ENCODE measurements at places on chromosomes 6 and 20.

- no peak for DNase-seq
Measured at GRCh38 chr6:111602481-111603011, 3.1 kb downstream of the TRAF3IP2 start.

DNA sequence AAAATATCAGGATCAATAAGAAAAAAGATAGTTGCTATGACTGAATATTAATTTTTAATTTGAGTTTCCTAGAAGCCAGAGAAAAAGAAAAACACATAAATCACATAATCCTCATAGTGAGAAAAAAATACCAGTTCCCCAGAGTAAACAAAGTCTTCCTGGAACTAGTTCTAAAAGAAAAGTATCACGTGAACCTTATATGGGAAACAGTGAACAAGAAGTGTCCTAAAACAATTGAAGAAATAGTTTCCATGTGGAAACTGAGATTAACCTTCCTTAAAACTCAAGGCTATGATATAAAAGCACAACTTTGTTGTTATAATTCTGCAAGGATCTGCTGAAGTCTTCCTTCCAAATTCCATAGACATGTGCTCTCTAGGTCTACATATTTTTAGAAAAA, 50.6 kb downstream of the RCAN2 start:
- no peak for DNase-seq

DNA sequence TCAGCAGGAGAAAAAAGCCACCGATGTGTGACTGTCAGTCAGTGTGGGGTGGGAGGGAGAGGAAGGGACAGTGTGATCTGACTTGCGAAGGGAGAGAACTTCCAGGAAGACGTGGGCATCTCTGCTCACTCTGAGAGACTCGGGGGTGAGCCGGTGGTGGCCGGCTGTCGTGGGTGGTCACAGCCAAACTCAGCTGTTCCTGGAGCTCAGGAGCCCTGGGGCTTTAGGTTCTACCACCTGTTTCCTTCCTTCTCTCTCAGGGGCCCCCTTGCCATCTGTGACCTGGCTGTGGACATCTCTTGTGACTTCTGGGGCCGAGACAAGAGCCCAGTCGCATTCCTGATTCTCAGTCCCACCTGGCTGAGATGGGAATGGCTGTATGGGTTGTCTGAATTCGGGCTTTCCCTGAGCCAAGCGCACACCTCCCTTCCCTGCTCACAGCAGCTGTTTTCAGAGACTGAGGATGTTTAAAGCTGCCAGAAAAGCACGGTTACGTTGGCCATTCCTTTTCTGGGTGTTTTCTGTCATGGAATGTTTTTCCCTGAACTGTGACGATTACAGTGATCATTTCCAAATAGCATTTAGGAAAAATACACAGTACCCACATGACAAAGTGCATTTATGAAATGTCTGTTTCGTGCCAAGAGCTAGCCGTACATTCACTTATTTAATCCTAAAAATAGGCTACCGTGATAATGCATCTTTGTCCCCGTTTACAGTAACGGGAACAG, 36.5 kb downstream of the SYNJ2 start:
- DNase-seq, result no peak

- no peak for DNase-seq
Measured at GRCh38 chr6:25181923-25182322, 97.3 kb upstream of the CARMIL1 start.

DNA sequence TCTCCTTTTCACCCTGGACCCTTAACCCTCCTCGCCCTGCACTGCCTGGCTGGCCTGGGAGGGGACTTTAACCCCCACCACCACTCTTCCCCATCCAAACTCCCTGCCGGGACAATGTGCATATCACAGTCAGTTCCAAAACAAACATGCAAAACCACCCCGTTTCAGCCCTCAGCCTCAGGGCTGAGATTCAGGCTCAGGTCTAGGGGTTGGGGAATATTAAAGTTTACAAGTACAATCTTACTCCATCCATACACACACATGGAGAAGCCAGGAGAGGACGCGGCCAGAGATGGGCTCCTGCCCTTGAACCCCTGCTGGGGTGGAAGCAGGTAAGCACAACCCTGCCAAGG, 534 bp downstream of the KIAA1755 start:
- no peak for DNase-seq

- DNase-seq, result no peak
Measured at GRCh38 chr20:17227669-17228623, 1.1 kb downstream of the PCSK2 start.

DNA sequence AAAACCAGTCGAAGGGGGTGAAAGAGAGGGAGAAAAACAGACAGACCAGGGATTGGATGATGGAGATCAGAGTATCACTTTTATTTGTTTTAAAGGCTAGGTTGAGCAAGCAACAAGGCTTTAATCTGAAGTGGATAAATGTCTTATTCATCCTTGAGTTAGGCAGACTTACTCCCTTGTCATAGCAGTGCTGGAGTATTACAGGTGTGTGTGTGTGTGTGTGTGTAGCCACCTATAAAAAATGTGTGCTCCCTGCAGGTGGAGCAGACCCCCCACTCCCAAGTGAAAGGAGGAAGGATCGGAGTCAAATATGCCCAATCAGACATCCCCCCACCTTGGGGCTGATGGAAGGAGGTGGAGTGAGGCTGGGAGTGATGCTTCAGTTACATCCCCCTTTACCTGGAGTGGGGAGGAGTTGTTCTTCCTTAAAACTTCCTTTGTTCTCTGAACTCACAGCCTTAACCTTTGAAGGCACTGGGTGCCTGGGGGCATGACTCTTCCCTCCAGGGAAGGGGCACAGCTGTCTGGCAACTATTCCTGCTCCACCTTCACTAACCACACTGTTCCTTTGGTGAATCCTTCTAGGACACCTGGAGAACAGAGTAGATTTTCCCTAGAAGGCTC, 27.3 kb downstream of the PTK7 start:
- DNase-seq, result no peak

- DNase-seq, result no peak
Measured at GRCh38 chr20:19288061-19288460, 75.6 kb downstream of the SLC24A3 start.

DNA sequence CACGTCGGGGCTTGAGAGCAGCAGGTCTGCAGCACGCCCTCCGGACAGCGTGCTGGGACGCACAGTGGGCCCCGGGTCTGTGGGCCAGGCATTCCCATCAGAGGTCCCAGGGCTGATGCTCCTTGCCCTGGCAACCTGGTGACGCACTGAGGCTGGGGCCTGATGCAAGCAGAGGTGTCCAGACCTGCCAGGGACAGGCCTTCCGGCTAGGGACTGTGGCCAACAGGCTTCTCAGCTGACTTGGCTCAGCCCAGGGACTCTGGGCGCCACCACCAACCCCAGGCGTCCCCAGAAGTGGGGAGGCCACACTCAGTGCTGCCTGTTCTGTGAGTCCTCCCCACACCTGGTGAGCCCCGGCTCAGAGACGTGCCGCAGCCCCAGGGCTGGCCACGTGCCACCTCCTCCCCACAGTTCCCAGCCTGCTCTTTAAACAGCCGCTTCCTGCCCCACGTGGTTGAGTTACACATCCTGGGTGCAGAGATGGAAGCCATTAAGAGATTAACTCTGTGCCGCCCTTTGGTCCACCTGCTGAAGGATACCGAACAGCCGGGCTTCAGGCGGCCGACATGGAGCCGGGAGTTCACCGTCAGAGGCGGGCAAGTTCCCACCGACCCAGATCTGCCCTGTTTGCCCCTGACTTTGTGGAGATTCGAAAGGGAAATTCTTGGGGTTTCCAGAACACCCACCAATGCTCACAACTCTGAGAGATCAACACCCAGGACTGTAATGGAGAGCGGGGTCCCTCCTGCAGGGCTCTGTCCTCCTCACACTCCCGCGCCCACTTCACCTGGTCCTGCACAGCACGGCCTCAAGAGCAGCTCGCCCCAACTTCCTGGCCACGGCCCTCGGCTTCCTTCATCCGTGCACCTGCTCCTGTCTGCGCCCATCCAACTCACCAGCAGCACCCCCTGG, 37.6 kb upstream of the ZBP1 start:
- DNase-seq, result no peak

DNA sequence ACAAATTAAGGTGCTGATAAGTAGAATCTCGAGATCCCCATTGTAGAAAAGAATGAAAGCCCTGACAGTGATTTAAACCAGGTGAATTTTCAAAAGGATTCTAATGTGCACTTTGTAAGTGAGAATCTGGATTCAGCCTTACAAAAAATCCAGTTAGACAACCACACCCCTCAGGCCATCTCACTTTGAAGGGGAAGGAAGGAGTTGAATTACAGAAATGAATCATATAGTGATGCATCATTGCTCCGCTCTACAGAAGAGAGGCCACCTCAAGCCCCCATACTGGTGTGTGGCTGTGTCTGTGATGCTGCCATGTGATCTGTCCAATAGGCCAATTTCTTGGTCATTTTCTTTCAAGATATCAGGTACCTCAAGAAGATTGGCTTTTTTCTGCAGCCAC, 85.5 kb upstream of the NT5E start:
- DNase-seq, result no peak

- no peak for DNase-seq
Measured at GRCh38 chr6:108253241-108253640, 7.6 kb downstream of the SNX3 start.

- no peak for DNase-seq
Measured at GRCh38 chr20:2230726-2231488, 64.9 kb upstream of the TGM3 start.

GRCh38 chr20:35711588-35712209, 12.5 kb downstream of the ROMO1 start:
- no peak for DNase-seq

GRCh38 chr6:169341065-169341464, 87.4 kb upstream of the THBS2 start:
- DNase-seq, result no peak

- DNase-seq, result no peak
Measured at GRCh38 chr20:51591871-51592270, 49.4 kb upstream of the NFATC2 start.

- DNase-seq, result no peak
Measured at GRCh38 chr6:151546941-151547659, 53.3 kb downstream of the CCDC170 start.

- DNase-seq, result no peak
Measured at GRCh38 chr6:137904822-137905617, 38.0 kb downstream of the TNFAIP3 start.

DNA sequence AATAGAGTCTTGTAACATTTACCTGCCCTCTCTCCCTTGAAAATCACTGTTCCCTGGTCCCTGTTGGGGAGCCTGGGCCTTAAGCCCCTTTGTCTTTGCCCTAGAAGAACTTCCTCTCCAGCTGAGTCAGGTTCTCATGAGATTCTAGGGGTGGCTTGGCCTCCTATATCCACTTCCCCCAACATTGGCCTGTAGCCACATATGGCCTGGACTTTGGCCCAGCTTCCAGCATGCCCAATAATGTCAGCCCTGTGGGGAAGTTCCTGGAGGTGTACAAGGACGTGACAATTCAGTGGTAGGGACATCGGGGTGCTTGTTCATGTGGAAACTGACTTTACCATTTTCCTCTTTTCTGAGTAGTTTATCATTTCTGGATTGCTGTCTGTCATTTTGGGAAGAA, 17.2 kb upstream of the MAS1L start:
- DNase-seq, result no peak

DNA sequence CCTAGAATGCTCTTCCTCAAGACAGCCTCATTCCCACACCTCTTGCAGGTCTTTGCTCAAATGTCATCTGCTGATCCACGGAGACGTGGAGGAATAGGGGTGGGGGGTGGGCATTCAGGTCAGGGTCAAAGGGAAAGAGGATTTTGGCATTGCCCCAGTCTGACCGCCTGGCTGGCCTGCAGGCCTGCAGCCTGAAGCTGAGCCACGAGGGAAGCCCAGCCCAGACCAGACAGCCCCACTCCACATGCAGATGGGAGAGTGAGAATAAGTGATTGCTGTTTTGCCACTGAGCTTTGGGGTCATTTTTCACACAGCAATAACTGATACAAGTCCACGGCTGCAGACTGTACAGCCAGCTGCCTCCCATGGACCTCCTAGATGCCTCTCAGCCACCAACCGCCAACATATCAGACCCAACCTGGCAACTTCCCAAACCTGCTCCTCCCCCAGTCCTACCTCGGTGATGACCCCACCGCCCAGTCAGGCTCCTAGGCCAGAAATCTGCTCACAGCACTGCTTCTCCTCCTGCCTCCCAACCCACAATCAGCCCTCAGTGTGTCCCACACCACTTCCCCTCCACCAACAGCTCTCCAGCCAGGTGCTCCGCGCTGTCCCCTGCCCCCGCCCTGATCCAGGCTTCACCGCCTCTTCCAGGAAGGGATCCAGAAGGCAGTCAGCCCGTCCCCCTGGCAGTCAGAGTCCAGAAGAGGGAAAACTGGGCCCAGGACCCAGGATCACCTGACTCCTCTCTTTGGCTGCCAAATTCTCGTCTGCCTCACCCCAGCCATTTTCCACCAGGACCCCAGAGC, 14.0 kb downstream of the KIAA1755 start:
- no peak for DNase-seq

DNA sequence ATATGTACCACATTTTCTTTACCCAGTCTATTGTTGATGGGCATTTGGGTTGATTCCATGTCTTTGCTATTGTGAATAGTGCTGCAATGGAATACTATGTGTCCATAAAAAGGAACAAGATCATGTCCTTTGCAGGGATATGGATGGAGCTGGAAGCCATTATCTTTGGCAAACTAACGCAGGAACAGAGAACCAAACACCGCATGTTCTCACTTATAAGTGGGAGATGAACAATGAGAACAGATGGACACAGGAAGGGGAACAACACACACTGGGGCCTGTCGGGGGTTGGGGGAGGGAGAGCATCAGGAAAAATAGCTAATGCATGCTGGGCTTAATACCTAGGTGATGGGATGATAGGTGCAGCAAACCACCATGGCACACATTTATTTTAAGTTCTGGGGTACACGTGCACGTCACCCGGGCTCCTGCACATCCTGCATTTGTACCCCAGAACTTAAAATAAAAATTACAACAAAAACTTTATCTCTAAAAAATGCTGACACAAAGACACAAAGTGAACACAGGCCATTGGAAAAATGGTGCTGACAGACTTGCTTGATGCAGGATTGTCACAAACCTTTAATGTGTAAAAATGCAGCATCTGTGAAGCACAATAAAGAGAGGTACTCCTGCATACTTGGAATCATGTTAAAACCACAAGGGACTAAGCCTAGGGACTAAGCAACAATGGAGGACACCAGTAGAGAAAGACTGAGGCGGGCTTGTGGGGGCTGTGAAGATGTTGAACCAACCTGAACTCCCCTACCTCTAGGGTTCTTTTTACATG, 48.8 kb downstream of the BCAS1 start:
- DNase-seq, result no peak

- no peak for DNase-seq
Measured at GRCh38 chr6:17031961-17032360, 69.9 kb upstream of the STMND1 start.

- DNase-seq, result no peak
Measured at GRCh38 chr6:90399970-90400369, 103.3 kb upstream of the BACH2 start.

DNA sequence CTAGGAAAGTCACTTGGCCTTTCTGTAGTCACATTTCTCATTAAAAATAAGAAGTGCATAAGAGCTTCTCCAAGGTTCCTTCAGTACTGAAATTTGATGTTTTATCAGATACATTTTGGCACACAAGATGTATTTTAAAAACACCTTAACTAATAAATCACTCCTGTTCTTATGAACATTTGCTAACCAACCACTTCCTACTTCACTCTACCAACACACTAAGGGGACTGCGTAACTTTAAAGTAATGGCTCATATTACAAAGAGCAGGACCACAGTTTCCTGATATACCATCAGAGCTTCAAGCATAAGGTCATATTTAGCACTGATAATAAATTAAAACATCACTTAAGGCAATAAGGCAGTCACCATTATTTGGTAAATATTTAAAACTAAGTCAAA, 104.4 kb downstream of the RALGAPA2 start:
- no peak for DNase-seq
